ENCODE measurements at places on chromosomes 2 and 18.
A peak's percentile ranks its signal among the peaks of the same experiment; 100 is the strongest.

DNA sequence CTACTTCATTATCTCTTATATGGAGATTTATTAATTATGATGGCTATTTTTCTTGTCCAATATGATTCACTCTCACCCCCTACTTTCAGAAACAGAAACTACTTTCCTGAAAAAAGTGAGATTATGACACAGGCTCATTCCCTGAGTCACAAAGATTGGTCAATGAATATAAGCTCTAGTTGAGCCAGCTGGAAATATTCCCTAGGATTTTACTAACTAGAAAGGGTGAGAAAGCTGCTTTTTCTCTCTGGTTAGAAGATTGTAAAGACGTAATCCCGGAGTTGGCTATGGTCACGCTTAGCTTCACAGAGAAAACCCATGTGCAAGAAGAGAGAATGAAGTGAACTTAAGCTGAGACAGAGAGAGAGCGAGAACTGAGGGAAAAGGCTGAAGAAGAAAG lies 223.7 kb upstream of the SMAD7 start:
- DNase-seq, result peak; percentile 98

- DNase-seq, result no peak
These were observed 115.3 kb downstream of the LOXHD1 start for GRCh38 chr18:46541626-46542189.

GRCh38 chr2:155379494-155379893 lies 681.0 kb downstream of the KCNJ3 start:
- no peak for DNase-seq

- DNase-seq, result no peak
These were observed 8.4 kb downstream of the SANBR start for GRCh38 chr2:61074100-61074499.

GRCh38 chr2:173043897-173044519 lies 31.6 kb upstream of the MAP3K20 start:
- no peak for DNase-seq

DNA sequence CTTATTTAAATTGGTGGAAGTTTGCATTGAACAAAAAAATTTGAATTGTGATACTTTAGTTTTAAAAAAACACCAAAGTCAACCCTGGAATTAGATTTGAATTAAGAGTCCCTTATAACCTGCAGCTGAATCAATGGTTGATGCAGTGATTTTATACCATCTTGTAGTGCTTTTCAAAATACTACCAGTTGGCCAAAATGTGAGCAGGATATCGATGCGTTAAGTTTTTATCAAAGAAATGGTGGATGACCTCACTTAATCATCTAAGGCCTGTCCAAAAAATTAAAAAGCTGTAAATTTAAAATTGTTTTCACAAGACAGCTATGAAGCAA lies 48.2 kb downstream of the OSBPL6 start:
- no peak for DNase-seq

GRCh38 chr2:222271854-222272253 lies 26.9 kb downstream of the PAX3 start:
- no peak for DNase-seq

Data from GM23248 (cell line).